Activated naive CD4-positive, alpha-beta T cell treated with anti-CD3 and anti-CD28 coated beads, Interleukin-2, amount 10 ng/mL, durations not matched to agents 7 days and 5 days (primary cell): ENCODE measurements at places on chromosomes 7 and 10.

GRCh38 chr10:100008142-100008522 lies 1.6 kb downstream of the DNMBP start:
- DNase-seq, result no peak

- no peak for DNase-seq
Measured at GRCh38 chr7:140383954-140384713, 14.2 kb downstream of the SLC37A3 start.

DNA sequence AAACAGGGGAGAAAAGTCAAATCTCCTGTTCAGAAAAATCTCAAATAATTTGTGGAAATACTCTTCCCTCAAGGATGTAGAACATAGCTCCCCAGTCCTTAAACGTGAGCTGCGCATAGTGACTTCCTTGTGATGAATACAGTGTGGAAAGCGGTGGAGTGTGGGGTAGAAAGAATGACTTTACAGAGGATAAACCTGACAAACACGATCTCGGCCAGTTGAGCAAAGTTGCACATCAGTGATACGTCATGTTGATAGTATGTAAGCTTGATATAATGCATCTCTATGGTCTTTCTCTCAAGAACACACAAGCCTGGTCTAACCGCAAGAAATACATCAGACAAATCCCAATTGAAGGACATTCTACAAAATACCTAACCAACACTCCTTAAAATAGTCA lies 32.0 kb upstream of the ZCCHC24 start:
- DNase-seq, result no peak

DNA sequence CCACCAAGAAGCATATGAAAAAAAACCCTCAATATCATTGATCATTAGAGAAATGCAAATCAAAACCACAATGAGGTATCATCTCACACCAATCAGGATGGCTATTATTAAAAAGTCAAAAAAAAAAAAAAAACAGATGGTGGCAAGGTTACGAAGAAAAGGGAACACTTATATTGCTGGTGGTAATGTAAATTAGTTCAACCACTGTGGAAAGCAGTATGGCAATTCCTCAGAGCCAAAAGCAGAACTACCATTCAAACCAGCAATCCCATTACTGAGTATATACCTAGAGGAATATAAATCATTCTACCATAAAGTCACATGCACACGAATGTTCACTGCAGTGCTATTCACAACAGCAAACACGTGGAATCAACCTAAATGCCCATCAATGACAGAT lies 46.0 kb downstream of the CNOT4 start:
- DNase-seq, result no peak

- no peak for DNase-seq
Measured at GRCh38 chr7:130369110-130369711, 11.1 kb upstream of the CPA1 start.

DNA sequence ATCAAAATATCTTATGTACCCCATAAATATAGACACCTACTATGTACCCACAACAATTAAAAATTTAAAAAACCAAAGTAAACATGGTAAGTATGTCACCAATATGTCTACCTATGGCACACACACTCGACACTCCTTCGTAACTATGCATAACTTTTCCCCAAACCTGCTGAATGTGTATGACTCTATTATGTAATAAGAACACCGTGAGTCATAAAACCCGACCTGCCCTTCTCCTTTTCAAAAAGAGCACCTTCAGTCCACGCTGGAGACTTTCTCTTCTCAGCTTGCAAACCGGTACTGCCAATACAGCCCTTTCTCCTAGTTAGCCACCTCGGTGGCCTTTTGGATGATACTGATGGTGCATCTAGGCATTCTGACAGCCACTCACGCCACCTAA lies 186.3 kb downstream of the PRPF18 start:
- no peak for DNase-seq
